GM19239 (cell line): ENCODE measurements at places on chromosomes 4 and X.

- DNase-seq, result no peak
Observed at GRCh38 chrX:101419489-101419888, 11.5 kb downstream of the HNRNPH2 start.

DNA sequence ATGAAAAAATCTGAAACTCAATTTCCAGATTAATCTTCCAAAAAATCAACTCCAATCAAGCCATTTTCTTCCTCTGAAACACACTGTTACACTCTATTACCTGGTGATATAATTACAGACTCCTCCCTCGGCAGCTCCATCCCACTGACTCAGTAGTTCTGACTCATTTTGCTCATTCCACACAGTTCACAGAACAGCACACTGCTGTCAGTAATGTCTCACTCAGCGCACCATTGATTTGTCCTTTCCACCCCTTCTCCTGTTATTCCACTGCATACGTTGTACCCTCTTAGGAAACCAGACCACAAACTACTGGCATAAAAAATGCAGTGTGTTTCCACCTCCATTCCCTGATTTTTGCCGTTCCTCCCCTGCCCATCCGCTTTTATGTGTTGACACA lies 212.7 kb downstream of the SLIT2 start:
- DNase-seq, result no peak

DNA sequence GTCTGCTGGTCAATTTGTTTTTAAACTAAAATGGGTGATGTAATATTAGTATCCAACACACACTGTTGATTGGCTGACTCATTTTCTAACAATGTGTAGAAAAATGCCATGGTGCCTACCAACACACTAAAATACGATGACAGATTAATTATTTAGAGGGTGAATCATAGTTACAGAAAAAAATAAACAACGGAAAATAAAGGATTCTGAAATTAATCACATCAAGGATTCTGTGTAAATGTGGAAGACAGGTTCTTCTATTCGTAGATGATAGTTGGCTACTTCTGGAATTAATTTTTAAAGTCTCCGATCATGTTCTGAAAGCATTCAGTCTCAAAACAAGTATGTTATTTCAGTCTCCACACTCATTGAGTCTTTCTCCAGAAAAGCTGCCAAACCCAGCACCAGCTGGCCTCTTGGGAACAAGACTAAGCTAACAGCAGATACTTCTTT lies 8.2 kb upstream of the IQCM start:
- DNase-seq, result no peak

GRCh38 chr4:10878861-10879260 lies 194.3 kb upstream of the CLNK start:
- DNase-seq, result no peak
